Fibroblast of the conjunctiva (primary cell): ENCODE measurements at places on chromosomes 6 and 20.
A peak's percentile ranks its signal among the peaks of the same experiment; 100 is the strongest.

GRCh38 chr6:25576919-25577318 is 75.1 kb upstream of the SCGN start:
- no peak for DNase-seq

GRCh38 chr6:82612475-82613039 is 248.9 kb downstream of the TPBG start:
- DNase-seq = no peak

DNA sequence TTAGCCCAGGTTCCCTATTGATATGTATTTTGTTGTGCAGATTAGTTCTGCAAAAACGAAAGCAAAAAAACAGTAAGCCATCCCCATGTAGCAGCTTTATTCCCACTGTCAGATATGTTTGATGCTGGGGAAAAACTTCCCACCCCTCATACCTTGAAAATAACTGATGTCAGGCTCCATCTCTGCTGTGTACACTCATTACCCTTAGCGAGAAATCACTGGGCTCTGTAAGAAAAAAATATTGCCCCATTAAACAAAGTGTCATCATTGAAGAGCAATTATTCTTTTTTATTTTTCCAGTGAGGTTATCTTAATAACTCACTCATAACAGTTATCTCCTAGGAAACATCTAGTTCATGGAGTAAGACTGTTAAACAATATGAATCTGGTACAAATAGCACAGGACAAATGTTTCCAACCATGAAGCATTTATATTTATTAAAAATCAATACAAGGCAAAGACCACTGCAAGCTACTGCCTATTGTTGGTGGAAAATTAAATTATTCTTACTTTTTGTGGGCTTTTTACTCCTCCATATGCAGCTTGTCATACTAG is 268.8 kb downstream of the LMBRD1 start:
- no peak for DNase-seq

GRCh38 chr6:23445157-23445710 is 680.8 kb upstream of the NRSN1 start:
- DNase-seq = peak; percentile 70

DNA sequence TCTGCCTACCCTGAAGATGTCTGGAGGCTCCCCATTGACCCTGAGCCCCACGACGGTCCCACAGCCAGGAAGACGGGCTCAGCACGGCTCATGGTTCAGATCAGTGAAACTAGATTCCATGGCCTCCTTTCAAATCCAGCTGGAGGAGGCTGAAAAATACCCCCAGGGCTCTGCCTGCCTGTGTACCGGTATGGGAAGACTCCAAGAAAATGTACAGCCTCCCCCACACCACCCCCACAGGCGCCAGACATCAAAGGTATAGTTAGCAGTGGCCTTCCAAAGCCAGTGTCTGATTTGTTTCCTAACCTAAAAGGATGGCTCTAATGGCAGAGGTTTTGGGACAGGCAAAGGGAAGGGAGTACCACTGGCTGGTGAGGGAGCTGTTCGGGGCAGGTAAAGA is 86.2 kb upstream of the SNAP25 start:
- DNase-seq = no peak

- peak; percentile 74 for DNase-seq
Observed at GRCh38 chr20:36128463-36129159, 25.9 kb upstream of the EPB41L1 start.

GRCh38 chr20:25067102-25067987 is 9.4 kb upstream of the ACSS1 start:
- DNase-seq = no peak

- DNase-seq = no peak
Observed at GRCh38 chr6:137868721-137869548, 1.9 kb downstream of the TNFAIP3 start.

DNA sequence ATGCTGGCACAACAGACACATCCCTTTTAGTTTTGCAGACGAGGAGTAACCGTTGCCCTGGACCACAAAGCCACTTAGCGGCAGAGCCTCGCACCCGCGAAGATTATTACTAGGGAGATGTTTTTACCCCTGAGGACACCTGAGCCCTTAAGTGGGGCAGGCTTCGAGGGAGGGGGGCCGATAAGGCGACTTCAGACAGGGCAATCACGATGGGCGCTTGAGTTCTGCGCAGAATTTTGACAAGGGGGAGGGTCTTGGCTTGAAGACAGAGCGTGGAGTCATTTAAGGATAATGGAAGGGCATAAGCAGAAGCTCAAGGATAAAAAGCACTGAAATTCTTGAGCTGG is 650 bp upstream of the TTK start:
- DNase-seq = peak; percentile 32

DNA sequence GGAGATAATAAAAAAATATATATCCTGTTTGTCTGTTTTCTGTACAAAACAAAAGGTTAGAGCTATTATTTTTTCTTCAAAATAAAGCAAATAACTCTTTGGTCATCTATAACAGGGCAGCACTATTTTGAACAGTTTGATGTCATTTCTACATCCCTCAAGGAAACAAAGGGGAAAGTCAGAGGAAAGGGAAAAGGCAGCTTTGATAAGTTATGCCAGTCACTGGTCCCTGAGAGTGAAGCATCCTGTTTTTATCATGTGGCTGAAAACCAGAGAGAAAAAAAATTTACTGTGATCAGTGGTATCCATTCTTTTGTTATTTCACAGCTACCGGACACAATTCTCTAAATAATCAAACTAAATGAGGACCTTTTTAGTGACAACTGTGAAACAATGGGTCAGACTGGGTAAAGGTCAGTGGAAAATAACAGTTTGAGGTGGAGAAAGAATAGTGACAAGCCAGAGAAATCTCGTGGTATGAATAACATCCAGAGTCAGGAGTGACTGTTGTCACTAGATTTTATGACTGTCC is 356.0 kb downstream of the HDGFL1 start:
- no peak for DNase-seq

GRCh38 chr6:157432892-157433265 is 51.9 kb downstream of the ZDHHC14 start:
- DNase-seq = no peak

- DNase-seq = no peak
Observed at GRCh38 chr20:3739054-3739925, 6.8 kb downstream of the HSPA12B start.

DNA sequence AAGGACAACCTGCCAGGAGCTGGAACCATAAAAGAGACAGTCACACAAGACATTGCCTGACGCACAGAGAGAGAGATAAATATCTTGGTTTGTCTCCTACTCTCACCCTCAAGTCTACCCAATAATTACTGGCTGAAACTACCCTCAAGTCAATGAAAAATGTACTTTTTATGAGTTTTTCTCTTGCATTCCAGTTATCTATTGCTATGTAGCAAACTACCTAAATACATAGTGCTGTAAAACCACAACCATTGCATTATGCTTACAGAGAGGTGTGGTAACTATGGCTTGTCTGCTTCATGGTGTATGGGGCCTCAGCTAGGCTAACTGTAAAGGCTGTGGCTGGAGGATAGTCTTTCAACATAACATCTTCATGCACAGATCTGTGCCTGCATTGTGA is 247.8 kb downstream of the HAO1 start:
- DNase-seq = no peak

DNA sequence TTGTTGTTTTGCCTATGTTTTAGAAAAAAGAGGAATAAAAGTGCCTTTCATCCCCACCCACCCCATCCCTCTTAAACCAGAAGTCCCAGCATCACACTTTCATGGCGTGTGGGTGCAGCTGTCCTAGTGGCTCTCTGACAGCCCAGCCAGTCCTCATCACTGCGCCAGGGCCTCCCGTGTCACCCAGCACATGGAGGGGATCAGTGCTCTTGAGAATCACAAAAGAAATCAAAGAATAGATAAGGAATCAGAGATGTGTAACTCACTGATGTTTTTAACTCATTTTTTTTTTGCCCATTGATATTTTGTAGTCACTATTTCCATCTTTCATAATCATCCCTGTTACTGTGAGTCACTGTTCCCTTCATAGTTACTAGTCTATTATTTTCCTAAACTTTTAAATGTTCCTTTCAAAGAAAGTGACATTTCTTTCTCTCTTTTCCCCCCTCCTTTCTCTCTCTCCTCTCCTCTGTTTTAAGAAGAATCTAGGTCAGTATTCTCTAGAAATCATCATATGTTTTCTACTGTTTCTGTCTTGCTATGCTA is 78.6 kb downstream of the AIG1 start:
- DNase-seq = no peak

- DNase-seq = no peak
Observed at GRCh38 chr6:161374971-161375873, 101.4 kb upstream of the AGPAT4 start.

- no peak for DNase-seq
Observed at GRCh38 chr20:44707018-44707579, 8.1 kb upstream of the CCN5 start.

DNA sequence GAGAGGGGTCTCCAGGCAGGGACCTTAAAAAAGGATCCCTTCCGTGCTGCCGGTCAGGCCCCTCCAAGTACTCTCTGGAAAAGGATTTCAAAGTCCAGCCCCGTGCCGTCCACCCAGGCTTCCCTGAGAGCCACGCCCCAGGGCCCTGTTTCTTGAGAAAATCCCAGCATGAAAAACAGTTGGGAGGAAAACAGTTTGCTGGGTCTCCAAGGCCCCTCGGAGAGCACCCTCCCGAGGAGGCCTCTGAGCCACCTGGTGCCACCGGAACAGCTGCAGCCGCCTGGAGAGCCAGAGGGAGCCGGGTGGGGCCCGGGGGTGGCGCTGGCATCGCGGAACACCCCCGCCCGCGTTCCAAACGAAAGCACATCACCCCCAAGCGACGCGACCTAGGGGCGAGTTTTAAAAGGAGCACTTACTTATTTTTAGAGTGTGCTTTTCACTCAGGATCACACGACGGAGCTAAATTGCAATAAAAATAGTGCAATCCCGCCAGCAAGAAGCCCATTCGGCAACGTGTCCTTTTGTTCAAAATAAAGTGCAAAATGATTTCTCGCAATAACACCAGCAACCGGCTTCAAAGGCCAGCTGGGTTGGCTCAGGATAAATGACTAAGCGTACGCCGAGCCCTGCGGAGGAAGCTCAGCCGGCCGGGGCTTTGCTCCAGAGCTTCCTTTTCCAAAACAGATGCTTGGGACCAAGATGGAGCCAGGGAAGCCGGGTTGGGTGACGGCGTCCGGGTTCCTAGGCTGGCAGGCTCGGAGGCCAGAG is 64.2 kb downstream of the YTHDF1 start:
- no peak for DNase-seq

GRCh38 chr20:62616728-62617621 is 25.3 kb upstream of the SLCO4A1 start:
- peak; percentile 41 for DNase-seq

DNA sequence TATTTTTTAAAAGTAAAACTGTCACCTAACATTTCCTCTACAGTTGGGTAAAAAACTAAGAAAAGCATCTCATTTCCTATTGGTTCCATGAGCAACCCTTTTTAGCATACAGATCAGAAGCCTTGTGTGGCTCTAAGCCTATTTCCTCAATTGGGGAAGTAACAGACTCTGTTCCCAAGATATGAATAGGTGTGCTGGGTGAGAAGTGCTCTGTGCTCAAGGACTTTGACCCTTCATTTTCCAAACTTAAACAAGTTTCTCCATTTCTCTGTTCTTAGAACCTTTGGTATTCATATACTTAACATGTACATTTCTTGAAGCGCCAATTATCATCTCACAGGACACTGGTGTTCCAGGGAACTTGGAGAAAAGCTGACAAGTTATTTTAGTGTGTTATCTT is 24.1 kb downstream of the CARMIL1 start:
- DNase-seq = no peak

GRCh38 chr6:119036081-119036480 is 42.4 kb downstream of the FAM184A start:
- no peak for DNase-seq

DNA sequence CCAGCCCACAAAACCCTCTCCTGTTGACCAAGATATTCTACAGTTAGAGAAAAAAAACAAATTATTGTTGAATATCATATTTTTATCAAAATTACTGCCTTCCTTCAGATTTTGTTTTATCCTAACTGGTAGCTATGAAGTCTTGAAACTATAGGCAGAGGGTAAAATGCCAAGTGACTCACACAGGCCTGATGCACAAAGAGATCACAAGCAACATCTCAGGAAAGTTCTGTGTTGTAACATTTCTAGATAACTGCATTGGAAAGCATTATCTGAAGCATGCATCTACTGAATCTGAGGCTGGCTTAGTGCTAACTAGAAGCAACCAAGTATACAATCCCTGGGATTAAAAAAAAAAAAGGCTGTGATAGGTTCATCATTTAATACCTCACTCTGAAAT is 134.2 kb downstream of the PKHD1 start:
- no peak for DNase-seq

- DNase-seq = peak; percentile 30
Observed at GRCh38 chr6:7137335-7138045, 29.7 kb downstream of the RREB1 start.

- DNase-seq = no peak
Observed at GRCh38 chr20:15039088-15039752, 701.8 kb upstream of the FLRT3 start.

DNA sequence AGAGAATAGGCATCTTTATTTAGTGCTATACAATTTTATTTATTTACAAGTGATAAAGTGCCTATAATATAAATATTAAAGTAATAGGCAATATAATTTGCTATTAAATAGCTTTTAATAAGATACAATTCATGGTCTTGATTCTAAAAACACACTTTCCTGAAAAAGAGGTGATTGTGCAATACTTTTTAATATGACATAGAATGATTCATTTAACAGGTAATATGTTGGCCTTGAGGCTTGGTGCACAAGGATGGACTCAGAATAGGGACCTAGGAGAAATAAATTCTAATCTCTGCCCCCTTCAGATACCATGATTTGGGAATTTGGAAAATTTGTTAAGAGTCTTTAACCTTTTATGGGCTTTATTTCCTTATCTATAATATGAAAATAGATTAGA is 149.9 kb upstream of the FUT9 start:
- no peak for DNase-seq

DNA sequence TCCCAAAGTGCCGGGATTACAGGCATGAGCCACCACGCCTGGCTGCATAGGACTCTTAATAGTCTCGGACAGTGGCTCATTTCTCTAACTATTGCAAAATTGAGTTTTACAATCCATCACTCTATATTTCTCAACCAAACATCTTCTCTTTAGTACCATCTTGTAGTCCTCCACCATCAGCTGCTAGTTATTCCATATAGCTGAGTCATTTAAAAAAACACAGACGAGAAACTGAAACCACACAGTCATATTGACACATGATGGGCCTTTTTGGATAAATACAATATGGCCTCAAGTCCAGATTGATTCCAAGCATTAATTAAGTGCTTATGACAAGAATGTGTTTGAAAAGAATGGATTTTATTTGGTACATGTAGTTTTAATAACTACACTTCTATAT is 599.1 kb downstream of the MEI4 start:
- DNase-seq = no peak

DNA sequence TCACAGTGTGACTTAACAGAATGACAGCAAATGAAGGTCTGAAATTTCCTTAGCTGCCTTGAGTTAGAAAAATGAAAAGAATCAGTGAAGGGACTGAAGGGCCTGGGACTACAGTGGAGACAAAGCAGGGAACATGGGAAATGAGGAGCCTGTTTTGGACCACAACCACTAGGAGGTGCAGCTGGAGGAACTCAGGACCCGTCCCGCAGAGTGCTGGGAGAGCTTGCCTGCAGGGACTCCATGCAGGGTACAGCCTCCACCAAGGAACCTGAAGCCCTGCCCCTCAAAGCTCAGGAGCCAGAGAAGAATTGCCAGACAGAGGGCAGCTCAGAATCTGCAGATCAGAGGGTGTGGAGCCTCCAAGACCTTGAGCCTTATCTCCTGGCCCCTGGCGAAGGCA is 50.7 kb downstream of the LRFN2 start:
- DNase-seq = no peak
